Fibroblast of the conjunctiva (primary cell): ENCODE measurements at places on chromosomes 16 and 17.

- peak; percentile 31 for DNase-seq
These were observed 147.0 kb downstream of the HS3ST4 start for GRCh38 chr16:25838724-25839186.

DNA sequence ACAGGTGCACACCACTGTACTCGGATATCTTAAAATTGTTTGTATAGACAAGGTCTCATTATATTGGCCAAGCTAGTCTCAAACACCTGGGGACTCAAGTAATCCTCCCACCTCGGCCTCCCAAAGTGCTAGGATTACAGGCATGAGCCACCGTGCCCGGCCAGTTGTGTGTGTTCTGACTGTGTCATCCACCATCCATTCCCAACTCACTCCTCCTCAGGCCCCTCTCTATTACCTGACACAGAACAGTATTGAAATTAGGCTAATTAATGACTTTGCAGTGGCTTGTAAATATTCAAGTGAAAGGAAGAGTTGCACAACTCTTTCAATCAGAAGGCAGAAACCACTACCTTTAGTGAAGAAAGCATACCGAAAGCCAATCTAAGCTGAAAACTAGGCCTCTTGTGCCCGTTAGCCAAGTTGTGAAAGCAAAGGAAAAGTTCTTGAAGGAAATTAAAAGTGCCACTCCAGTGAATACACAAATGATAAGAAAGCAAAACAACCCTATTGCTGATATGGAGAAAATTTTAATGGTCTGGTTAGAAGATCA lies 28.7 kb downstream of the GOSR1 start:
- DNase-seq = no peak

GRCh38 chr17:68457539-68458259 lies 403 bp upstream of the WIPI1 start:
- DNase-seq = peak; percentile 97

DNA sequence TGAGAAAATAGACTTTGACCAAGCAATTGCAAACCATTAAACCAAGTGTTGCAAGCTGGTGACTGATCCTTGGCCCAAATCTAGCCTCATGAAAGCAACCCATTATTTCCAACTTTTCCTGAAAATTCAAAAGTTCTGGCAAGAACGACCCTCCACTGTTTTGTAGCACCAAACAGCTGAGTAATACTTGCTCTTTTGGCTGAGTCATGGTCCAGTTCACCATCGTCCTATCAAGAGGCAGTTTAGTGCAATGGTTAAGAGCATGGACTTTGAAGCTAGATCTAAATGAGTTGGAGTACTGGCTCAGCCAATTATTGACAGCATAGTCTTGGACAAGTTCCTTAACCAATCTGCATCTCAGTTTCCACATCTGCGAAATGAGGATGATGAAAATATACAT lies 31.3 kb downstream of the SCNN1G start:
- no peak for DNase-seq

GRCh38 chr16:19703172-19703889 lies 14.7 kb downstream of the KNOP1 start:
- DNase-seq = no peak

DNA sequence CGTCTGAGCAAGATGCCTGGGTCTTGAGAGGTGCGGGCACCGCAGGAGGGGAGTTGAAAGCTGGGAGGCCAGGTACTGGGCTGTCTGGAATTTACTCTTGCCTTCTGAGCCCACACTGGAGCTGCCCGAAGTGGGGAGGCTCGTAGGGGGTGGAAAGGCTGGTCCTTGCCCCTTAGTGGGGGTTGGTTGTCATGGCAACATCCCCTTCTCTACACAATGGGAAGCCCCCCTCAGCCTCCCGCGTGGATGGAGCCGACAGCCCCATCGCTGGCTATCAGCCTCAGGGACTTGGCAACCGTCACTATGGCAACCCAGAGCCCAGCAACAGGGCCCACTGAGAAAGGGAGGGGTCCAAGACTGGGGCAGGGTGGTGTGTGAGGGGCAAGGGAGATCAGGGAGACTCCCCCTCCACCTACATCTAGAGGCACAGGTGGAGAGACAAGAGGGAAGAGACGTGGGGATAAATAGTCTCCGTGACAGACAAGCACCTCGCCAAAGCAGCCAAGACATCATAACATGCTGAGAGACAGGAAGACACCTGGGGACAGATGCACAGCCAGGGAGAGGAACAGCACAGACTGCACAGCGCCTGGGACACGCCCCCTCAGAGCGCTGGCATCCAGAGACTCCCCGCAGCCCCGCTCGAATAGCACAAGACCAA lies 5.3 kb upstream of the DNAH2 start:
- DNase-seq = no peak

GRCh38 chr17:4232168-4232813 lies 31.5 kb downstream of the ANKFY1 start:
- no peak for DNase-seq

- no peak for DNase-seq
These were observed 3.5 kb downstream of the KCNJ16 start for GRCh38 chr17:70078549-70078948.

DNA sequence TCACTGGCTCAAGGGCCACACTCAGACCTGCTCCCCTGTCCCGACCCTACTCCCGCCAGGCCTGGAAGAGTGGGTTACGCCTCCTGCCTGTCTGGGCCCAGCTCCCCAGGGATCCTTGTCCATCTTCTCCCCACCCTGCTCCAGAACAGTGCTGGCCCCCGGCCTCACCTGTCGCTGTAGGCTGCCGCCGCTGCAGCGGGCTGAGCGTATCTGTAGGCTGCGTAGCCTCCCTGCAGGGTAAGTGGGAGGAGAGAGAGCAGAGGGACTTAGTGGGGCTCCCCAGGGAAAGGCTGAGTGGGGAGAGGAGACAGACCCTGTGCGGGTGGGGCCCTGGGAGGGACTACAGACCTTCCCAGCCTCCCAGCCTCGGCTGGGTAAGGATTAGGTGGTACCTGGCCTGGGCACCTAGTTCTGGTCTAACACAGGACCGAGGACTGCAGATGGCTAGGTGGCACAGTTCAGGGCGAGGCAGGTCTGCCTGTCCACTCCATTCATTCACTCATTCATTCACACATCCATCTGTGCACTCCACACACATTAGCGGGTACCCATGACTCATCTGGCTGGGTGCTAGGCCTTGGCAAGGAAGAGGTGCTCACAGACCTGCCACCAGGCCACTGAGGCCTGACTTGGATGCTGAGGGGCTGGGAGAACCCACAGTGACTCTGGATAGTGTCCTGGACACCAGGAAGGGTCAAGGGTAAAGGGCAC lies 20.9 kb downstream of the ENGASE start:
- DNase-seq = no peak

- DNase-seq = no peak
These were observed 5.7 kb upstream of the FN3K start for GRCh38 chr17:82729479-82730260.

DNA sequence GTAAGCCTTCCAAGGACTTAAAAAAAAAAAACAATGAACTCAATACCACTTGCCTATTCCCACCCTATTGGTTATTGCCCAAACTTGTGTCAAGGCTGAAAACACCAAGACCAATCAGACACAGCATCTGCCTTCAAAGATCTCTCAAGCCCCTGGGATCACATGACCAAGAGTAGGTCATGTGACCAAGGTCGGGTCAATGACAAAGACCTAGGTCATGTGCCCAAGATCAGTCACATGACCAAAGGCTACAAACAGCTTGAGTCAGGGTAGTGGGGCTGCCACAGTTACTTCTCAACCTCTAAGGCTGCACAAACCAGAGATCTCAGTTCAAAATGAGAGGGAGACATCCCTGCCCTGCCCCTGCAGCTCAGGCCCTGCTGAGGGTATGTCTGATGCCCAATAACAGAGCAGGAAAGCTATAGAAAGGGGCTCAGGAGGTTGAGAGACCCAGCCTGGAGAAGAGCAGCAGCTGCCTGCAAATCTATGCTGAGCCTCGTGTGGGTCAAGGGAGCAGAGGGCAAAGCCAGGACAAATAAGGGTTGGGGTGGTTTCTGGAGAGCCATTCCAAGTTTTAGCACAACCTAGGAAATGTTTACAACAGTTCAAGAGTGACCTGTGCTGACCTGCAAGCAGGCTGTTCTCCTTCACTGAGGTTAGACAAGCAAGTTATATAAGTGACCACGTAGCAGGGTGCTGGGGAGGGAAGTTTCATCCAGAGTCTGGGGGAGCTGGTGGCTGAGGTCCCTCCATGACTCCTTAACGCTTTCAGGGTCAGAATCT lies 48.8 kb downstream of the PIMREG start:
- no peak for DNase-seq
